ENCODE measurements at places on chromosomes 13 and 19.

DNA sequence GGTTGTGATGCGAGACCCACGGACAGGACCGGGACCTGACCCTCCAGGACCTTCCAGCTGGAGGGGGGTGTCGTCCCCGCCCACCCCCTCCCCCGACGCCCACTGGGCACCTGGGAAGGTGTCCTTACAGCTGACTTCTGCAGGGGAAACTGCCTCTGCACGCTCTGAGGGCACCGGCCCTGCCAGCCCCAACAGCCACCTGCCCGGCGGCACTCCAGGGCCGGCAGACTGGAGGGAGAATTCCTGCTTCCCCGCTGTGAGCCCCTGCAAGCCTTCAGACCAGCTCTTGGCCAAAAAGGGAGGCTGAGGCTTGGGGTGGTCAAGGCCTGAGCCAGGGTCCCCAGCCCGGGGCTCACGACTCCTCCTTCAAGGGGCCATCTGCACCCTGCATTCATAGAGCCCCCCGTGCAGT lies 1.2 kb downstream of the CNN2 start:
- DNase-seq, result peak; percentile 53

GRCh38 chr19:39829702-39830275 lies 4.2 kb downstream of the DYRK1B start:
- no peak for DNase-seq

GRCh38 chr19:32676186-32676894 lies 692 bp downstream of the RGS9BP start:
- DNase-seq, result no peak

DNA sequence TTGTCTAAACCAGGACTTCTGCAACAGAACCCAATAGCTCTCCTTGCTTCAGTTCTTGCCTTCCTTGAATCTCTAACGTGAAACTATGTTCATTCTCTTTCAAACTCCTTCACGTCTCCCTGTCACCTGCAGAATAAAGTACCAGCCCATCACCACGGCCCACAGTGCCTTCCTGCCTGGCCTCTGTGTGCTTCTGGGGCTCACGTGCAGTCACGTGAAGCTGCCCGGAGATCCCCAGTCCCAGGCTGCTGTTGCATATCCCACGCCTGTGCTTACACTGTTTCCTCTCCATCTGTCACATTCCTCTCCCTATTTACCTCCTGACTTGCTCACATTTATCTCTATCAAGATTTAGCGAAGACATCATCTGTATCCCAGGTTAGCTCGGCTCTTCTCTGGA lies 102.8 kb downstream of the STARD13 start:
- DNase-seq, result no peak

DNA sequence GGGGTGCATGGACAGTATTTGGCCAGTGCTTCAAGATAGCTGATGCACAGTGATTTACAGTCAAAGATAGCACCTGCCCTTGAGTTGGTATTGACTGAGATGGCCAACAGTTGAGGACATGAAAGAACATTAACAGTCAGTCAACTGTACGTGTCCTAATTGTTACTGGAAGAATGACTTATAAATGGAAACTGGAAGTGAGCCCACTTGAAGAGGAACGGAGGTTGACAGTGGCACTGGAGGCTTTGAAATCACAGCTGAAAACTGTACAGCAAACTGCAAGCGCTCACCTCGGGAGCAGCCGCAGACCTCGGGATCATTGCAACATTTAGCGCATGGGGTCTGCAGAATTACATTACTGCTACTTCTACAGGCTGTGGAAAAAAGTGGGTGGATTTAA lies 77.1 kb downstream of the GGACT start:
- no peak for DNase-seq

GRCh38 chr13:97621631-97622030 lies 187.7 kb downstream of the RAP2A start:
- DNase-seq, result no peak

- no peak for DNase-seq
Observed at GRCh38 chr13:25833761-25834160, 218.1 kb downstream of the SHISA2 start.

GRCh38 chr19:16272945-16273344 lies 51.7 kb upstream of the KLF2 start:
- no peak for DNase-seq

GRCh38 chr19:52993342-52994178 lies 20.2 kb upstream of the ERVV-1 start:
- peak; percentile 83 for DNase-seq

- no peak for DNase-seq
Observed at GRCh38 chr19:35447606-35448469, at the start of gene FFAR2. Gene FFAR2 (plus strand): TSS chr19:35448257. CDS start chr19:35449715, 1,458 bp downstream.

DNA sequence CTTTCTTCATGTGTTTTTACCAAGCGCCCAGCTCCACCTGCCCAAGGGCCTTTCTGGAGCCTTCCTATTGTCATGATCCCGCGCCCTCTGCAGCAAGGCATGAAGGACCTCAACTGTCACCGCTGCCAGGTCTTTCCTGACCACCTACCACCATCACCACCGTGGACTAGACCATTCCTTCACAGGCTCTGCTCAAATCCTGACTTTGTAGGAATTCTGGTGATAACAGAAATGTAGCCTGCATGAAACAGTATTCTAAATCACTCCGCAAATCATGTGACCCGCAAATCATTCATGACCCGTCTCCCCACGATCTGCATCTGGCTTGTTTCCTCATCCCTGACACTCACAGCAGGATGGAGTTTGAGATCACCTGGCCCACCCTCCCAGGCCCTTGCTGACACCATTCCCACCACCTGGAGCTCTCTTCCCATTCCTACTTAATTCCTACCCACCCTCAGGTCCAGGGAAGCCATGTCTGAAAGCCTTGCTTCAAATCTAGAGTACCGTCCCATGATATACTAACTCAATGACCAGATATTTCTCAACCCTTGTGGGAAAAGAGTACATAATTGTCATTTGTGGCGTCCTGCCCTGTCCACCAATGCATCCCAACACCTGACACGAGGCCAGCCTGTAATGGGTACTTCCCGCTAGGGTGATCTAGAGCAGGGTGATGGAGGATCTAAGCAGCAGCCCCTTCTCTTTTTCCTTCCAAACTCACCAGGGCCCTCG lies 1.3 kb downstream of the UBE2S start:
- DNase-seq, result no peak

- no peak for DNase-seq
Observed at GRCh38 chr19:45468803-45469131, 971 bp downstream of the FOSB start.

GRCh38 chr13:61135583-61135982 lies 280.1 kb downstream of the PCDH20 start:
- DNase-seq, result no peak

- DNase-seq, result peak; percentile 86
Observed at GRCh38 chr19:49387936-49388372, at the start of gene KASH5. Gene KASH5 (plus strand): TSS chr19:49388249. CDS start chr19:49390884, 2,635 bp downstream.

GRCh38 chr13:77177646-77178045 lies 149.2 kb downstream of the MYCBP2 start:
- no peak for DNase-seq

- DNase-seq, result no peak
Observed at GRCh38 chr13:42445354-42445753, 128.6 kb upstream of the TNFSF11 start.
